ENCODE measurements at places on chromosomes 5 and 9. TPM values are rescaled to one million over a fixed set of nuclear protein-coding genes. Genes with fewer than 3 reads are reported as not detected.

ZDHHC11 gene
- total RNA-seq, result 18.5 TPM

GAS1 gene
- 11.0 TPM for total RNA-seq

PKD2L2 gene
- total RNA-seq, result not detected

DNA sequence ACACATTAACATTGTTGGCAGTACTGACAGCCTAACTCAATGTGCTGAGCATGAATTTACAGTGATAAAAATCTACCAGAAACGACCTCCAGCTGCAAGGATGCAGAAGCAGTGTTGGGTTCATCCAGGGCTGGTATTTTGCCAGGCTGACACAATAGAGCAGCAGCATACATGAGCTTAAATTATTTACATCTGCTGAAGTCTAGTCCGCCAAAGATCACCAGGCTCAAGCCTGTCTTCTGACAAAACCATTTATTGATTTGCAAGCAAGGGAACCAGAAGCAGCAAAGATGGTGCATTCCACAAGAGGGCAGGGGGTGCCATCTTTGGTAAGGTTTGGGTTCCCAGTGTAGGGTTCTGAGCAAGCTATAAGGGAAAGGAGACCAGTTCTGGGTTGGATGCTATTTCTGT is 8.7 kb upstream of the C5orf34 start:
- DNase-seq, result no peak

GRCh38 chr5:178474562-178475184 is 115.5 kb downstream of the COL23A1 start:
- DNase-seq, result no peak

- no peak for DNase-seq
These were observed 8.3 kb downstream of the UGCG start for GRCh38 chr9:111904891-111905291.

DNA sequence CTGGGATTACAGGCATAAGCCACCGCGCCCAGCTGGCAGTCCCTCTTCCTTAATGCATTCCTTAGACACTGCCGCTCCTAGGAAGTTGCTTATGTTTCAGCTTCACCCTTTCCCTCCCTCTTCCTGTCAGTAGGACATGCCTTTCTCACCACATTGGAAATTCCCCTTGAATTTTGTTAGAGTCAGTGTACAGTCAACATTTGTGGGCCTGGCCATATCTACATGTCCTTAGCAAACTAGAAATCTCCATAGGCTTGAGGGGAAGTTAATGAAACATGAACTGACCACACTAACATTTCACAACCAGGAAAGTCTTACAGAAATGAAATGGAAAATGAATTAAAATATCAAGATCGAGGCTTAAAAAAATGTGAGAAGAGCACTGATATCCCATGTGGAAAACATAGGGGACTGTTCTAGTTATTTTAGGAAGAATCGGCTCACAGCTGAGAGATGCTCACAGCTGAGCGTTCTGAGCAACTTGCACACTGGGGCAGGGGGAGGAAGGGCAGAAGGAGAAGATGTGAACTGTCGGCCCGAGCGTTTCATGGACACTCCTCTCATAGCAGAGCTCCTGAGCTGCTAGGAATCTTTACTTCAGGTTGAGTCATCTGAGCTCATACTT is 21.1 kb upstream of the LVRN start:
- no peak for DNase-seq

DNA sequence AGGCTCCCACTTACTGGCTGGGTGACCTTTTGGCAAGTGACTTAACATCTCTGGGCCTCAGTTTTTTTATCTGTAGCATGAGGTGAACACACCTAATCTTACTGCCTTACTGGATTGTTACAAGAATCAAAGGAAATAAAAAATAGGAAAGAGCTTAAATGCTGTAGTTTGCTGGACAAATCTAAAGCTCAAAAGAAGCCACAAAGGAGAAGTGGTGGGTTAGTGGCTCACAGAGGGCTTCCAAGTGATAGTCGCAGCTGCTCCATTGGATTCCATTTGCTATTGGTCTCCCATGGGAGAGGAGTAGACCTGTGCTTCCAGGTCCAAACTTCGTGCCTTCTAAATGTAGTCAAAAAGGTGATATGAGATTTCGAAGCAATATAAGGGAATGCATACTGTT is 123.6 kb downstream of the SEMA6A start:
- no peak for DNase-seq

- DNase-seq, result no peak
These were observed 536.1 kb downstream of the ZNF608 start for GRCh38 chr5:124210111-124210910.

DNA sequence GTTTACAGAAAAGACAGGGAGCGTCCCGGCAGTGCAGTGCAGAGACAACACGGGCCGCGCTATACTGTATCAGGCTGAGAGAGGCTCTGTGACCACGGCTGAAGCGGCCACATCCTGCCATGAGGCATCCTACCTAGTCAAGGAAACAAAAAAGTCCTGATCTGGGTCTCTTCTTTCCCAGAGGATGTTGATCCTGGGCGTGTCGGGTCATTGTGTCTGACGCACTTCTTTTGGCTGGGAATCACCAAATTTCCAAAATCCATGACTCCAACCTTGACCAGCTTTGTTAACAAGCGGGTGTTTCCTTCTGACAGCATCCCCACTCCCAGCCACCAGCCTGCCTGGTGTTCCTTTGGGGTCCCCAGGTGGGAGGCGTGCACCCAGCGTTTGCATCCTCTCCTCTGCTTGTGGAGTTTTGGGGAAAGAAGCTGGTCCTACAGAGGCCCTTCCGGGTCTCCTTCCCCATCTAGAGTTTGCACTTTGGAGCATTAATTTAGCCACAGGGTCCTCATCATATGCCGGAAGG is 91.4 kb upstream of the RAI14 start:
- no peak for DNase-seq

GRCh38 chr9:115671963-115672305 is 481.7 kb upstream of the PAPPA start:
- no peak for DNase-seq

DNA sequence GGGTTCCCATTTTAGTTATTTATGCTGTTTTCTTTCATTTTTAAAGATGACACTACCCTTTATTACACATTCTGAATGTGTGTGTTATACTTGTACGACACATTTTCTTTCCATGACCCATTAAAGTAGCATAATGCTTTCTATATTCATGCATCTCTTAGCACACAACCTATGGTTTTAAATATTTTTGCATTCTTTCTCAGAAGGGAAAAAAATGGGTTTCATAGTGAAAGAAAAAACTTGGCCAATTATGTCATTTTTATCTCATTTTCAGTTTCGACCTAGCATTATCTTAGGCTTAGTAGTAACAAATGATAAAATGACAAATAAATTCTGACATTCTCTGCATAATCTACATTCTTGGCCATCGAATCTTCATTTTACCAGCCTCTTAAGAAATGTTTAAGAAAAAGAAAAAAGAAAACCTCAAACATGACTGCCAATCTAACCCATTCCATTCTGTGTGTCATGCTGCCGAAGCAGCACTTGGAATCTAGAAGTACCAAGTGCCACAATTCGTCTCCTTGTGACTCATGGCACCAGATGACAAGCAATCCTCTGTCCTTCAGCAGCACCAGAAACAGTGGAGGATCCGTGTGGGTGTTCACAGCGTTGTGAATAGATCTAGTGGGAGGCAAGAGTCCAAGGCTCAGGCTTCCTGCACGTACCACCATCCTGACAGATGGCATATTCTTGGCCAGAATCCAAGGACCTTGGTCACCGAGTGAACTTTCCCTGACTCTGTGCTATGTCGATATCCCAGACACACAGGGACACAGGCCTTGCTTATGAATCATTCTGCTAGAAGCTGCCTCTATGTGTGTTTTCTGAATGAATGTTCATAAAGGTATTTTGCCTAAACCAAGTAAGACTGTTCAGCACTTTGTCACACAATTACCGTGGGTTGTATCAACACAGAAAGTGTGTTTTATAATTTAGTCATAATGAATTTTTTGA is 502.7 kb downstream of the NR2F1-AS1 start:
- DNase-seq, result peak; percentile 24

DNA sequence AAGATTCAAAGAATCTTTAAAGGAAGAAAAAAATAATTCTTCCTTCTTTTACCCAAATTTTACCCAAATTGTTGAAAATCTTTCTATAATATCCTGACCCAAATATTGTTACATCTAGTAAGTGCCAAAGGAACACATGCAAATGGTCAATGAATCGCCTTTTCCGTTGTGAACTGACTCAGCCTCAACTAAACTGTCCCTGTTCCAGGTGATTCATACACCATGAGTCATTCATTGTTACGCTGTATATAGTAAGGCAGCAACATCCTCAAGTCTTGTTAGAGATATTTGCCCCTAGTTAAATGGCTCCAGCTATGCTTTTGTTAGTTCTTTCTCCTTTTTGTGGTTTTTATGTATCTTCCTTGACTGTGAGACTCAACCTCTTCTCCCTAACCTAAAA is 9.7 kb downstream of the PTGER4 start:
- DNase-seq, result peak; percentile 35

All from heart right ventricle (tissue), 16 donors.